Activated CD8-positive, alpha-beta memory T cell treated with anti-CD3 and anti-CD28 coated beads for 1 hour (primary cell): ENCODE measurements at places on chromosomes 3 and 15.

GRCh38 chr15:90829942-90830440 is 38.4 kb upstream of the FURIN start:
- no peak for DNase-seq

- DNase-seq: no peak
Observed at GRCh38 chr3:66014056-66014455, 24.7 kb downstream of the MAGI1 start.

- no peak for DNase-seq
Observed at GRCh38 chr3:48748754-48749153, 31.7 kb upstream of the IP6K2 start.

- DNase-seq: no peak
Observed at GRCh38 chr3:193782276-193782647, 189.3 kb downstream of the OPA1 start.

DNA sequence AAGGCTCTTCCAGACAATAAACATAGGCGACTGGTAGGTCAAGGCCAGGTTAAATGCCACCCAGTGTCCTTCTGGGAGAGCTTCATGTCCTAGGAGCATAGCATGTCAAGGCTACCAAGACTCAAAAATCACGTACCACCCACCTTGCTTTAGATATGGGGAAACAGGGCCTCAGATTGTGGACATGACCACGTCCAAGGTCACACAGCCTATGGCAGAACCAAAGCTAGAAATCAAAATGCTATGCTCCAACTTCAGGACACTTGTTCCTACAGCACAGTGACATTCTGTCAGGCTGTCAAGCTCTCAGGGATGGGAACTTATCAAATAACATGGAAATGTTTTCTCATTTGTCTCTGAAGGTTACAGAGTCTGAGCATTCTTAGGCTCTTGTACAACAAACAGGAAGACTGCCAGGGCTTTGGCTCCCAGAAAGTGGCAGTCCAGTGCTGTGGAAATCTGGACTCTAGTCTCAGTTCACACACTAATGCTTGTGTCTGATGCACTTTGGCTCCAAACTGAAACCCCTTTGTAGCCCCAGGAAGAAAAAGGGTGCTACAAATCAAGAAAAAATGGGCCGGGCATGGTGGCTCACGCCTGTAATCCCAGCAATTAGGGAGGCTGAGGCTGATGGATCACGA is 170.4 kb upstream of the LPP start:
- no peak for DNase-seq

DNA sequence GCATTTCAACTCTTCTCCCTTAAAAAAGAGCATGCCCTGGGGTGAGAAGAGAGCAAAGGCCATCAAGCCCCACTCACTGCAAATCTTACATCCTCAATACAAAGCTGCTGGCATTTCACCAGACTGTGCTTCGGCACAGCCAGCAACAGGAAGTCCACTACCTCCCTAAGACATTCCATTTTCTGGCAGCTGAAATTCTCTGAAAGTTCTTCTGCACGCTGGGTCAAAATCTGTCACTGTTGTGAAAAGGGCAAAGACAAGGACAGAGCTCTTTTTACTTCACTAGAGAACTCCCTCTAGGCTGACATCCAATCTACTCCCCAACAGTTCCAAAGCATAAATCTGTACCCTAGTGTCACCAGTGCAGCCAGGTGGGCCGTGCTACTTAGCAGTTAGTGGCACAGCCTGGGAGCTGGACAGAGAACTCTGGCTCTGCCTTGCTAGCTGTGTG is 6.3 kb downstream of the MTMR10 start:
- DNase-seq: no peak

- no peak for DNase-seq
Observed at GRCh38 chr3:156323466-156323865, 203.1 kb downstream of the KCNAB1 start.

GRCh38 chr3:105013657-105014056 is 353.1 kb upstream of the ALCAM start:
- no peak for DNase-seq

GRCh38 chr15:96349857-96350720 is 19.6 kb downstream of the NR2F2 start:
- DNase-seq: no peak

GRCh38 chr15:35777061-35777460 is 231.1 kb upstream of the DPH6 start:
- no peak for DNase-seq
